ENCODE measurements at places on chromosomes 2 and 18. TPM values are rescaled to one million over a fixed set of nuclear protein-coding genes. Genes with fewer than 3 reads are reported as not detected.

The GEN1 gene
- total RNA-seq = 9.2 TPM

The CFAP210 gene
- total RNA-seq = not detected

The CIB4 gene
- total RNA-seq = not detected

The CD207 gene
- not detected for total RNA-seq

The HRH4 gene
- total RNA-seq = 0.05 TPM

The ZNF385B gene
- not detected for total RNA-seq

The ADGRF3 gene
- not detected for total RNA-seq

The MERTK gene
- total RNA-seq = 0.46 TPM

The MAPK4 gene
- not detected for total RNA-seq
